ENCODE measurements at places on chromosomes 6 and 20. TPM values are rescaled to one million over a fixed set of nuclear protein-coding genes. Genes with fewer than 3 reads are reported as not detected.

PREX1 gene
- 7.2 TPM for total RNA-seq

GRCh38 chr6:116596815-116597214, 19.5 kb upstream of the RSPH4A start:
- peaks cover 3% of the 10 kb centered on the region for H3K36me3 ChIP-seq
- no peak overlapping the region for H3K4me3 ChIP-seq
- no peak overlapping the region for H3K27ac ChIP-seq
- DNase-seq, result no peak

ZKSCAN3 gene
- total RNA-seq, result 6.1 TPM

- no peaks in the 10 kb centered on the region for H3K27me3 ChIP-seq
- no peak overlapping the region for H3K4me3 ChIP-seq
- H3K27ac ChIP-seq, result peak overlapping the region; percentile 28
- DNase-seq, result peak; percentile 40
- no peaks in the 10 kb centered on the region for H3K36me3 ChIP-seq
- no peaks in the 10 kb centered on the region for H3K4me1 ChIP-seq
Measured at GRCh38 chr20:53926428-53927028, 143.9 kb downstream of the BCAS1 start.

- no peak for DNase-seq
- H3K27me3 ChIP-seq, result no peaks in the 10 kb centered on the region
- no peak overlapping the region for H3K27ac ChIP-seq
- H3K36me3 ChIP-seq, result no peaks in the 10 kb centered on the region
Measured at GRCh38 chr6:69289689-69290495, 506.9 kb downstream of the LMBRD1 start.

GABRR1 gene
- total RNA-seq, result 0.21 TPM

Data from colonic mucosa (tissue), 4 donors.